Amniotic stem cell (primary cell): ENCODE measurements at places on chromosomes 13 and 19.

- DNase-seq, result no peak
Measured at GRCh38 chr13:102726430-102726829, 31.6 kb upstream of the METTL21C start.

DNA sequence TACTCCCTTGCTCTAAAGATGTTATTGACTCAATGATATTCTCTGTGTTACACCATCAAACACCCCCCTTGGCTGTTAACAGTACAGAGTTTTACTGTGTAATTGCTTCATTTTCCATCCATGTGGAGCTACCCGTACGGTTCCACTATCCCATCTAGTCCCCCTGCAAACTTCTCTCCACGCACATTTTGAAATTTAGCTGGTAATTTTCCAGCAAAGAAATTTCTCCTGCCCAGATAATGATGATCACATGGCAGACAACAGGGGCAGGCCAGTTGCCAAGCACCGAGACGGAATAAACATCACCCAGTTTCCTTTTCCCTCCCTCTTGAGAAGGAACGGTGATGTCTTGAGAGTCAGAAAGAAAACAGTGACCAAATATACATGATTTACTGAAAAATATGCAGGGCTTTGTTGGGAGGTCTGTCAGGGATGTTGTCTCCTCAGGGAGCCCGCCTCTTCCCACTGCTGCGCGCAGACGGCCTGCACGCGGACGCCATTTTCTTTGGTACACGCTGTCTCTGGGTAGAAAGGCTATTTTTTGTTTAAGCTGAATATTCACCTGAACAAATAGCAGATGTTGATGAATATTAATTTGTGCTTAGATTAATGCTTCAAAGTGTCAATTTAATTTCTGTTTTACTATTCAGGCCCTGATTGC lies 109.9 kb downstream of the OLFM4 start:
- DNase-seq, result no peak

DNA sequence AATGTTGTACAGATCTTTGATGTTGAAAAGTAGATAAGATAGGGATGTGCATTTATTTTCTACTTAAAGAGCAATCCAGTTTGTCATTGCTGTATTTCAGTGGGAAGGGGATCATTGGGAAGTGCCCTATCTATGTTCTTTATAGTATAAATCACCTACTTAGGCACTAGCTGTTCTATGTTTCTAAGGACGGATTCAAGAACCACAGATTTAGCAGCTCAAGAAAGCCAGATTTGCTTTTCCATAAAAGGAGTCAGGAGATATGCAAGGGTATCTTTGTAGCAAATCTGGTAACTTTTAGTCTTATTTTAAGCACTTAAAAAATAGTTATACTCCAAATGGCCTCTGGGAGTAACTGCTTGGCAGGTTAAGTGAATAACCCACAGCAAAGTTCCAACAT lies 23.7 kb downstream of the DCLK1 start:
- no peak for DNase-seq

GRCh38 chr13:30904043-30904442 lies 2.0 kb upstream of the MEDAG start:
- no peak for DNase-seq

- DNase-seq, result no peak
Measured at GRCh38 chr19:39308531-39309304, 11.9 kb downstream of the LRFN1 start.

- no peak for DNase-seq
Measured at GRCh38 chr19:58054901-58055874, 3.9 kb upstream of the ZNF135 start.

DNA sequence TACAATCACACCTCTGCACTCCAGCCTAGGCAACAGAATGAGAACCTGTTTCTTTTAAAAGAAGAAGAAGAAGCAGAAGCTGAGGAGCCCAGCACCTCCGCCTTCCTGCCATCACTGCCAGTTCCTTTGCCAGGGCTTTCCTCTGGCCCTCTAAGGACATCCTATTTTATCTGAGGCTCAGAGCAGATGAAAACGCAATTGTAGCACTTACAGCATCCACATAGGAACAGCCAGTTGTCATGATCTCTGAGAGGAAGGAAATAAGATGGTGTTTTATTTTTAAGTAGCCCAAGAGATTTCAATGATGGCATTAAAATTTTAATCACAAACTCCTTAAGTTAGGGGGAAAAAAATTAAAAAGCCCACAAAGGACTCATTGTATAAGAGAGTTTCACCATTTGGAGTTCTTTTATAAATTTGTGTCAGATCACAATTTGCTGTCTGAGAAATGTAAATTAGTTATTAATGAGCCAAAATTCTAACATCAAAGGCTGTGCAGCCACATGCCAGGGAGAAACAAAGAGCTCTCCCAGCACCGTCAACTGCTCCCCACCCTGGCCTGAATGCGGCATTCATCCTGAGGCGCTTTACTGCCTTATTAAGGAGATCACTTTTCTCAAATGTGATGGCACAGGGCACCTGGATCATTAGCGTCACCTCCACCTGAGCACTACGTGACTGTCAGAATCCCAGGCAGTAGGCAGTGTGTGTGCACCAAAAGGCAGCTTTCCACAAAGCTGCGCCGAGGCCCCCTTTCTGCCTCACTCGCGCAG lies 393.0 kb downstream of the FOXO1 start:
- DNase-seq, result no peak

DNA sequence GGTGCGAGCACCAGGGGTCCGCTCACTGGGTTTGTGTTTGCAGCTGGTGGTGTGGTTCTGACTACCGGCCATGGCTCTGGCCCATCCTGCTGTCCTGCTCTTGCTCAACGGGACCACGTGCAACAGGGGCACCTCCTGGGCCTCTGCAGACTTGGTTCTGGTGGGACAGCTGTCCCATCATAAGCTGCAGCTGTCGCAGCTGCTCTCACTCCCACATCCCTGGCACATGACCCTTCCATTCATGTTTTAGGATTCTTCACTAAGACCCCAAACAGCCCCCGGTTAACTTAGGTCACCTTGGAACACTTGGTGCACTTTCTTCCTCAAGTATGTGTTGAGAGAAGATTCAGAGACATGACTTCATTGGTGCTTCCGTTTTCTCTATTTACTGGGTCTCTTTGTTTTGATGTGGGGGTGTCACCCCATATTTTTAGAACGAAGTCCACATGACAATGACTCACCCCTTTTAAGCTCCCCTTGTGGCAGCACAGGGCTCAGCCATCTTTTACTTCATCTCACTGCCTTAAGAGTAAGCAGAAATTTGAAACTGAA lies 68.4 kb upstream of the ARHGEF7 start:
- no peak for DNase-seq

DNA sequence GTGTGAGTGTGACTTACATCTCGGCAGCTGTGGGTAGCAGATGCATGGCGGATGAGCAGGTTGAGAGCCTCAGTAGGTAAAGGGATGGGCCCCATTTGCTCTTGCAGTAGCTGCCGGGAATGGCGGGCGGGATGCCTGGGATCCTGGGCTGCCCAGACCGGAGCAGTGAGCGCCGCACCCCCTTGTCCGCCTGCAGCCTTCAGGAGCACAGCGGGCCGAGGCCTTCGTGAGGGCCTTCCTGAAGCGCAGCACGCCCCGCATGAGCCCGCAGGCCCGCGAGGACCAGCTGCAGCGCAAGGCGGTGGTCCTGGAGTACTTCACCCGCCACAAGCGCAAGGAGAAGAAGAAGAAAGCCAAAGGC lies 4.1 kb downstream of the POP4 start:
- DNase-seq, result no peak

GRCh38 chr19:48415395-48415794 lies 21.9 kb downstream of the GRIN2D start:
- DNase-seq, result no peak
